ENCODE measurements at places on chromosomes 6 and 20. TPM values are rescaled to one million over a fixed set of nuclear protein-coding genes. Genes with fewer than 3 reads are reported as not detected.

Gene RIPPLY2
- polyA plus RNA-seq, result not detected

Gene IL17F
- not detected for polyA plus RNA-seq

Gene OTOR
- not detected for polyA plus RNA-seq

Gene GSTA2
- polyA plus RNA-seq, result not detected

Gene BCAS1
- 0.02 TPM for polyA plus RNA-seq

Gene LTB
- polyA plus RNA-seq, result 28.3 TPM

Gene PLCG1
- 1.0 TPM for polyA plus RNA-seq

Gene FBXO9
- polyA plus RNA-seq, result 61.5 TPM

Gene PLCB1
- 8.6 TPM for polyA plus RNA-seq

Gene OR2H2
- not detected for polyA plus RNA-seq

Gene NKX2-4
- not detected for polyA plus RNA-seq

Gene KIAA0408
- not detected for polyA plus RNA-seq

Gene MAP1LC3A
- 2.5 TPM for polyA plus RNA-seq

Gene SRMS
- polyA plus RNA-seq, result not detected

Gene RAET1G
- not detected for polyA plus RNA-seq

Gene ESF1
- polyA plus RNA-seq, result 0.22 TPM

Gene FAM184A
- polyA plus RNA-seq, result not detected

Gene ECI2
- polyA plus RNA-seq, result 9.2 TPM

Gene LY86
- 454 TPM for polyA plus RNA-seq

Gene RAMACL
- 0.33 TPM for polyA plus RNA-seq

Gene PTK6
- 1.5 TPM for polyA plus RNA-seq

Gene RBPJL
- polyA plus RNA-seq, result not detected

Gene LAMA4
- not detected for polyA plus RNA-seq

Gene RFX6
- not detected for polyA plus RNA-seq

Gene BPIFB2
- not detected for polyA plus RNA-seq

Gene DBNDD2
- polyA plus RNA-seq, result 21.9 TPM

Gene TRIM40
- not detected for polyA plus RNA-seq

Gene KIF25
- not detected for polyA plus RNA-seq

Gene MDFI
- not detected for polyA plus RNA-seq

Gene RGL2
- polyA plus RNA-seq, result 145 TPM

Gene SCP2D1
- not detected for polyA plus RNA-seq

Gene UNC5CL
- polyA plus RNA-seq, result not detected
